ENCODE measurements at places on chromosomes 5 and 9.

- DNase-seq = no peak
Observed at GRCh38 chr5:154210163-154210562, 19.6 kb downstream of the GALNT10 start.

DNA sequence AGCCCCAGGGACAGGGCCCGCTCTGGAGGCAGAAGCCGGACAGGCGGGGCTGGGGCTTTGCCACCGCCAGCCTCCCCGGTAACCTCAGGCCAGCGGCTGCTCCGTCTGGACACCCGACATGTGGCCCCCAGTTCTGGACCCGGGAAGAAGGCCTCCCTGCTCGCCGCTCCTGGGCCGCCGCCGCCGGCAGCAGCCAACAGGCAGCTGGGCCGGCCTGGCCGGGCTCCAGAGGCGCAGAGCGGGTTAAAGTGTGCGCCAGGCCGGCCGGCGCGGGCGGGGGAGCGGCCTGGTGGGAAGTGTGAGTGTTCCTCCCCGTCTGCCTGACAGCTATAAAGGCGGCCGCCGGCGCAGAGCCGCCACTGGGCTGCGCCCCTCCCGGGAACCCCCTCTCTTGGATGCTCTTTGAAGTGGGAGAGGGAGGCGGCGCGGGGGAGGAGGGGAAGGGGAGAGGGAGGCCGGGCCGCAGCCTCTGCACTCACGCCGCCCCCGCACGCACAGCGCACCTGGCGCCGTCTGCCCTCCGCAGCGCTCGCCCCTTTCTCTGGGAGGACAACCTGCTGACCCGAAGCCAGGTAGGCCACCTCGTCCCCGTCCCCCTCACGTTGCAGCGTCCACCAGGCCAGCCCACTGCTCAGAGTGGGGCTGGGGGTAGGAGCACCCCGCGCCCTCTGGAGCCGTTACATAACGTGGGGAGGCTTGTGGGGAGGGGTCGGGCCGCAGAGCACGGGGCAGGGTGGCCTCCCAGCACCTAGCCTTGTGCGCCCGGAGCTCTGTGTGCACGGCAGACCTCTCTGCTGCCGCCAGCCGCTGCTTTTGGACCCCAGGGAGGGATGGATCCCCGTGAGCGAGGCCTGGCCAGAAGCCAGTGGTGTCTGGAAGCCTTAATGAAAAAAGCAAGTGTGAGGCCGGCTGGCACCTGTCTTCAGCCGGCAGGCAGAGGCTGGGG lies at the start of gene ADAMTSL2:
Gene ADAMTSL2, plus strand, starts transcription at position 359 of the 946 bp plus-strand sequence. CDS start 2,009 bp downstream, outside the sequence.
- peak; percentile 84 for DNase-seq

- no peak for DNase-seq
Observed at GRCh38 chr5:1523480-1523792, 324 bp downstream of the LPCAT1 start.

DNA sequence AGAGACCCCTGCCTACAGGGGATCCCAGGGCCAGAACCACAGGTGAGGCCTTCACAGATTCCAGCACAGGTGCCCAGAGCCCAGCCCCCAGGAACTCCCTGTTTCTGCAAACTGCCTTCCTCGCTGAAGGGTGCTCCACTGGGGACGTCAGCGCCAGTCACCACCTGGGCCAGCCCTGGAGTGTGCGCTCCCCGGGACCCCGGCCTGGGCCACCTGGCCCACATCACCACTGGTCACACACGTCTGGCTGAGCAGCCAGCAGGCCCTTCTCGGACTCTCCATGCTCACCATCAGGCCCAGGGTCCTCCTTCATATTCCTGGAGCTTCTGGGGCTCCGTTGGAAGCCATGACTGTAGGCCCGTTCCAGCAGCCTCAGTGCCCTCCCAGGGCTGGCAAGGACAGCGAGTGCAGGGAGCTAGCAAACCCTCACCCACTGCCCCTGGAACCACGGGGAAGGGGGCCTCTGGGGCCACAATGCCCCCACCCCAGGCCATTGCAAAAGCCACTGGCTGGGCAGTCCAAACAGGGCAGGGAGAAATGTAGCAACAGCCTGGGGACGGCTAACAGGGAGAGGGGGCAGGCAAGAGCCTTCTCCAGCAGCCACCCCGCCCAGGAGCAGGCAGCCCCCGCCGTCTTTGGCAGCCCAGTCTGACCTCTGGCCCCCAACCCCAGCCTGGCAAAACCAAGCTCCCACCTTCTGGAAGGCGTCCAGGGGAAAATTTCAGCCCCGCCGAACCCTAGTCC lies 1.3 kb downstream of the AGPAT2 start:
- DNase-seq = no peak

DNA sequence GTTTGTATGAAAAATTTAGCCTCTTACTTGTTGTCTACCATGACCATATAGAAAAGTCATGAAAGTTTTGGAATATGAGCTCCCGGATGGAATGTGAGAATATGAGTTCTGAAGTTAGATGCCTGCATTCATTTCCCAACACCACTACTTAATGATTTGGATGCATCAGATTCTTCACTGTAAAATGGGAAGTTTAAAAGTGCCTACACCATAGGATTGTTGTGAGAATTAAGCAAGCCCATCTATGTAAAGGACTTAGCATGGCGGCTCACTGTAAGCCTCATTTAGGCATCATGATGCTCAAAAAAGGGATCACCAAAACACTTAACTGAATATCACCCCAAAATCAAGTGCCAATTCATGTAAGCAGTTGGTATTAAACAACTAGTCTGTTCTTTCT lies 177.3 kb downstream of the RAB3C start:
- no peak for DNase-seq

- DNase-seq = no peak
Observed at GRCh38 chr9:17614903-17615302, 36.0 kb downstream of the SH3GL2 start.

GRCh38 chr9:95305770-95306492 lies 11.6 kb downstream of the FANCC start:
- no peak for DNase-seq

- no peak for DNase-seq
Observed at GRCh38 chr9:104608336-104608735, 2.9 kb upstream of the OR13C2 start.

GRCh38 chr5:119120893-119121292 lies 50.0 kb downstream of the DMXL1 start:
- DNase-seq = no peak

GRCh38 chr5:60903356-60903755 lies 41.5 kb downstream of the ERCC8 start:
- DNase-seq = no peak

DNA sequence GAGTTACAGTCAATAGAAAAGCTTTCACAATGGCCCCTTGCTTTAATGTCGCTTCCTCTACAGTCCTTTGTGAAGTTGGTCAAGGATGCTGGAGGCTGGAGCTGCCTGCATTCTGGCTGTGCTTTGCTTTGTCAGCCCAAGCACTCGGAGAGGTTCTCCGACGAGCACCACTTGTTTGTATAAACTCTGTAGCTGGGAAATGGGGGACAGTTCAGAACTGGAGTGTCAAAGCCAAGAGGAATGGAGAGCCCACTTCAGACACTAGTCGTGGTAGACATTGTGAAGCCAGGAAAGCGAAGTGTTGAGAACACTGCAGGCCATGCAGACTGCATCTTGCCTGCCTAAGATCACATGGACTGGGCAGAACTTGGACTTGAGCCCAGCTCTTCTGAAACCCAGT lies 330.3 kb downstream of the GADD45G start:
- no peak for DNase-seq

GRCh38 chr5:135362102-135362501 lies 36.9 kb downstream of the MACROH2A1 start:
- DNase-seq = no peak

DNA sequence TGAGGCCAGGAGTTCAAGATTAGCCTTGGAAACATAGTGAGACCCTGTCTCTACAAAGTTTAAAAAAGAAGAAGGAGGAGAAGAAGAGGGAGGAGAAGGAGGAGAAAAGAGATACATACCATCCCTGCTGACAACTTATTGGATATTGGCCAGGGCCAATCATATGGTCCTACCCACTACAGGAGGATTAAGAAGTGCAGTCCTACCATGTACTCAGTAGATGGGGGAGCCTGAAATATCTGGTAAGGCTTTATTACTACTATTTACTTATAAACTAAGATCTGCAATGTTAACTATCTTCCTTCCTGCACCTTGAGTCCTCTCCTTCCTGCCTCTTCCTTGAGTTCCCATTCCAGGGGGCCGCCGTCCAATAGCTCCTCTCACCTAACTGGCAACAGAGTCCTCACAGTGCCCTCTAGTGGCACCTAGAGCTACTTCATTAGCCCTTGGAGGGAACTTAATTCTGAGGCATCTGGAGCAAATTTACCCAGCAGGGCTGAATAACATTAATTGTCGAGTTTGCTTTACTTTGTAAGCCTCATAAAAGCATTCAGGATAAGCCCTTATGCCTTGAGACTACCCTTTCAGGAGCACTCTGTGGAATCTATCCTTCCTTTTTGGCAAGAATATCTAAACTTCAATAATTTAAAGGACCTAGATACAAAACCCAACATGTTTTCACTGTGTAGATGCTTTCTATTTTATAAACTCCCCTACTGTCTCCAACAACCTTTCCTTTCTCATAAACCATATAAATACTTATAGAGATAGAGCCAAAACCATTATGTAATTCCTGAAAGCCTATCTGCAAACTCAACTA lies 39.1 kb upstream of the RANBP6 start:
- peak; percentile 84 for DNase-seq

- no peak for DNase-seq
Observed at GRCh38 chr9:125663127-125663526, 43.9 kb downstream of the MAPKAP1 start.

DNA sequence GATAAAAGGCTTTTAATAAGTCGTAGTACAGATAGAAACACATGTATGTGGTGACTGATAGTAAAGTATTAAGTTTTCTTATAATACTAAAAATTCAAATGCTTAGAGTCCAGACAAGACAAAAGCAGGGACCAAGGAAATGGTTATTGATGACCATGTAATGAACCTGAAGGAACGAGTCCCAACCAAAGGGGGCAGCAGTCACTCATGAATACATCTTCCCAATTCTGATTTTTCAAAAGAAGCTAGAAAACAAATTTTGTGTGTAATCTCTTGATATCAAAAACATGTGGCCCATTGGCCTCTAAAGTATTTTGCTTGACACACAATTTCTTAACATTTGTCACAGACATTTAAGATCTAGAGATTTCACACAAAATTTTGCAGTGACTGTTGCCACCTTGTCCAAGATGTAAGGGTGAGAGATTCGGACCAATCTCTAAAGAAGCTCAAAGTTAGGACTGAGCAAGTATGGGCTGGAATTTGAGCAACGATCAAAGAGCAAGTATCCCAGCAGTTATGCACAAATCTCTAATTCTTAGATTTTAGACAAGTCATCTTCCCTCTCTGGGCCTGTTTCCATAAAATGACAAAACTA lies 66.8 kb downstream of the ARL15 start:
- DNase-seq = peak; percentile 71

DNA sequence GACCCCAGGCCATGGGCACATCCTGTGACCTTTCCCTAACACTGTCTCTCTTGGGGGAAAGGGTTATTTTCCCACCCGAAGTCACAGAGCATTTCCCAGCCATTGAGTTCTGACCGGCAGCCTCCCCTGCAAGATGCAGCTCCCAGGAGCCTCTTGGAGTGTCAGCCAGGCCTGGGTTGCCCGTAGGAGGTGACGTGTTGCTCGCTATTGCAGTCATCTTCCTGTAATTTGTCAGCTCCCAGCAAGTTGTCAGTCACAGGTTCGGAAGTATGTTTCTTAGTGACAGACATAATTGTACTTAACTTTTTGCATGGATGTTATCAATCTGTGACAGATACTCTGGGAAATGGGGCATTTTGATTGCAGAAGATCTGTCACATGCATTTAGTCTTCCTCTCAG lies 74.5 kb downstream of the MVB12B start:
- no peak for DNase-seq

GRCh38 chr9:92332577-92333281 lies 7.0 kb downstream of the CENPP start:
- DNase-seq = peak; percentile 35

- DNase-seq = no peak
Observed at GRCh38 chr5:53334431-53334941, 145.9 kb upstream of the FST start.

GRCh38 chr9:27785714-27786100 lies 212.4 kb upstream of the C9orf72 start:
- no peak for DNase-seq

DNA sequence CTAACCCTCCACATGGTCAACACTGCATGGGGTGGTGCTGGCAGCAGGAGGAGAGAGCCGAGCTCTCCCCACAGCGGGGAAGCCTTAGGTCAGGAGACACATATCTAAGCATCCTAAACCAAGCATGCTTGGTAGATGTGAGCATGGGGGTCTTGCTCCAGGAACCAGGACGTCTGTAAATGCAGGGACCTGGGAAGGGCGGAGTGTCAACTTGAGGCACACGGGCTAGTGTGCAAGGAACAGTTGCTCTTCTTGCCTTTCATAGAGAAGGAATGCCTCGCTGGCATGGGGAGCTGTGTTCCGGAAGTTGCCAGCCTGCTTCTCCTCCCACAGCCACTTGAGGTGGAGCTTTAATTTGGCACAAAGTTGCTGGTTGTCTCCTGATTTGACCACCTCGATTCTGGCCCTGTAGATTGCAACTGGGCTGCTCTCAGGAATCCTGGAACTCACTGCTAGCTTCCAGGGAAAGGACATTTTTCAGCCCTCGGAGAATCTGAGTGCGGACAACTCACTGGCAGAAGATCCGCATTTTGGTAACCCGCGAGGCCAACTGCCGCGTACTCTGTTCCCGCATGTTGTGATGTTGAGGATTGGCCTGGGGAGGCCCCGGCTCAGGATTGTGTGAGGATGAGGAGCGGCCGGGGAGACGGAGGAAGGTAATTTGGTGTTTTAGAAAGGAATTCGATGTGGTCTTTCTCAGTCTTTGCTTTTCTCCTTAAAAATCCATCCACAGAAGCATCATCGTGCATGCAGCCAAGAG lies 370.3 kb upstream of the IRX1 start:
- no peak for DNase-seq

DNA sequence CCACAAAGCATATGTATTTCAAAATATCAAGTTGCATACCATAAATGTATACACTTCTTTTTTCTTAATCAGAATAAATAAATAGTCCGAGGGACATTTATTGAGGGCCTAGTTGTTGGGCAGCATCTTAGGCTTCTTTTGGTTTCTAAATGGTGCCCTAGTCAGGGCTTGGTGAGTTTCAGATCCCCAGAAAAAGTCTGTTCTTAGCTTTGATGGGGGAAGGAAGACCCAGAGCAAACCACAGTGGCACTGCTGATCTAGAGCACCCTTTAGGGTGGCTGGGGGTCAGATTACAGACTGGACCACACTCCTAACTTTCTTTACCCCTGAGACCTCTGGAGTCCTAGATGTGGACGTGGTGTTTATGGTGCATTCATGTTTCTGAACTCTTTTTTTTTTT lies 97.8 kb downstream of the C9orf152 start:
- DNase-seq = no peak

- no peak for DNase-seq
Observed at GRCh38 chr9:8262625-8263622, 463.3 kb upstream of the DMAC1 start.

DNA sequence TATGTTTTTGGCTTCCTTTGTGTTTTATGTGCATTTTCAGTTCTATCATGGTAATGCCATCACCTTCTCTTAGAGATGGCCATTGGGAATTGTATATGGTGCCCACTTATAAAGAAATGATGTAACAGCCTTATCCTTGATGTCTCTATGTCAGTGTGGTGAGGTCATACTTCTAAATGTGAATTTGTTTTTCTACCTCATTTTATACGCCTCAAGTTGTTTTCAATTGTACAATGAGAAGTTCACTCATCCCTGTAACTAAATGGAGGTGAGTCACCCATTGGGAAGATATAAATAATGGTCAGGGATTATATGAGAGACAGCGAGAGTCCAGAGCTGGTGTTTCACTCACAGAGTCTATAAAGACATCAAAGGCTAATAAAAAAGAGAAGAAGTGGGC lies 402.4 kb downstream of the AGTPBP1 start:
- no peak for DNase-seq
